CD8-positive, alpha-beta T cell (primary cell): ENCODE measurements at places on chromosomes 7 and 10.

GRCh38 chr7:7848892-7849291, 119.7 kb upstream of the GLCCI1 start:
- DNase-seq = no peak

DNA sequence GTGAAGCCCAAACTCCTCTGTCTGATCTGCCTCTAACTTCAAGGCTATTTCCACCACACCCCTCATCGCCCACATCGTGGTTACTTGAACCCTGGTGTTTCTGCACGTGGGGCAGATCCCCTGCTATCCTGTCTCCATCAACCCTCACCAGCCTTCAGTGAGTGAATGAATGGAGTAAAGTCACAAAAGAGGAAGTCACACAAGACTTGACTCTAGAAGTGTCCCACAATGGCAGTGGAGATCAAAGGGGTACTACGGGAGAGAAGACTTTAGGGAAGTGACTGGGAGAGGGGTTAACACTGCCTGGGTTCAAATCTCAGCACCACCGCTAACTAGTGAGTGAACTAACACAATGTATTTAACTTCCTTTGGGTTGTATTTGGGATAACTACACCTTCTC, 85.9 kb downstream of the COBL start:
- no peak for DNase-seq

DNA sequence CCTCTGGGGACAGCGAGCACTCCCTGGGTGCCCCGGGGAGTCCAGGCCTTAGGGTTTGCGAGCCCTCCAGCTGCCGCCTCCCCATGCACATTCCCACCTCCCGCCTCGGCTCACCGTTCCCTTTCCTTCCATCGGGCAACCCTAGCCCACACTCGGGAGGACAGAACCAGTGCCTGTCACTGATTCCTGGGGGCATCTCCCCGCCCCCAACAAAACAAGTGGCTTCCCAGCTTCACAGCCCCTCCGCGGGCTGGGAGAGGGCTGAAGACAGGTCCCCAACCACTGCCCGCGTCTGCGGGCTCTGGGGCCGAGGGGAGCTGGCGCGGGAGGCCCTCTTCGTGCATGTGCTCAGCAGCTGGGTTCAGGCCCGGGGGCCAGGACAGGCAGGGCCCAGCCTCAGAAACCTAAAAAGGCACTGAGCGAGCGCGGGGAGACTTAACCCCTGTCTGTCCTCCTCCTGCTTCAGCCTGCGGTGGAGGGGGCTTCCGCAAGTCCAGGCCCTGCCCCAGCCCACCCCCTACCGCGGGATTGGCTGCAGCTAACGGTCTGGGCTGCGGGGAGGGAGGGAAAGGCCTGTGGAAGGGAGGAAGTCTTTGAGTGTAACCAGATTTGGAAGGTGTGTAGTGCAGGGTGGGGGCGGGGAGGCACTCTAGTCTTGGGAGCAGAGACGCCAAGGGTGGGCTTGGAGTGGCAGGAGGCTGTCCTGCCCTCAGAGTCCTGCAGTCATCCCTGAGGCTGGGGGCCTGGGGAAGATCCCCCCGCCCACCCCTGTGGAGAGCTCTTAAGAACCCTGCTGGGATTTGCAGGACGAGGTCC, 1.2 kb downstream of the FLNC start:
- DNase-seq = no peak

DNA sequence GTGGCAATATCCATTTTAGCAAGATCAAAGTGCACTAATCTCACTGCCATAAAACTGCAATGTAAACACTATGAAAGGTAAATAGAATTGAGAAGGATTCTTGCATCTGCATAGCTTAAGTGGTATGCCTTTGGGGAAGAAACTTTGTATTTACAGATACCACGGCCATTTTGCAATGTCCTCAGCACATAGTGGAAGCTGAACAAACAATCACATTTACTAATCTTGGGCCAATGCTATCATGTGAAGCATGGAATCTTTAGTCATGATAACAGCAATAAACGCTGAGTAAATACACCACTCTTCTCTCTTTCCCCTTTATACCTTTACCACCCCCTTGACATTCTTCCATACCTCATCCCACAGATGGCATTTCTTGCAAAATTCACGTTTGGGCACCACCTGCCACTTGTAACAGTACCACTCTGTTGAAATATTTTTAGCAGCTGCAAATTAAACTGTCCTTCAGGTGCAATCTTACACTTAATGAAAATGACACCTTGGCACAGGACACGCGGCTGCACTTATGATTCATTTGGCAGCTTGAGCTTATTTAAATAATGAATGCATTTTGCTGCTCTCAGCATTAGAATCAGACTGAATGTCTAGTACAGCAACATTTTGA, 171.8 kb downstream of the SEMA3A start:
- no peak for DNase-seq

GRCh38 chr7:142855114-142855743, 353 bp downstream of the EPHB6 start:
- peak; percentile 25 for DNase-seq

- DNase-seq = no peak
These were observed 317.3 kb downstream of the TCERG1L start for GRCh38 chr10:130994191-130994590.

DNA sequence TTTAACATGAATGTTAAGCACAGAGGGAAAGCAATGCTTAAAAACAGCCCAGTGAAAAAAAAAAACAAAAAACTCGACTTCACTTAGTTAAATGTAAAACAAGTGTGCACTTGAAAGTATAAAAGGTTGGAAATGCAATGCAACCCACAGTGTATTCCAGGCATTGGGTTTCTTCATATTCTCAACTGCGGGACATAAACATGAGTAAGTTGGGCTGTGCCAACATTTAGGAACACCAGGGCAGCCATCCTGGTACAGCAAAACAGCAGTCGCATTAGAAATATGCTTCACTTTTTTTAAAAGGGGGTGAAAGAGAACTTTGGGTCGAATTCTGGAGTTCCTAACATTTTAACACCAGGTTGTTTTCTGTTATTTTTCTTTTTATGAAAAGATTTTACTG, 937 bp downstream of the STEAP1 start:
- DNase-seq = no peak

GRCh38 chr7:154892459-154892858, 110.5 kb downstream of the PAXIP1 start:
- no peak for DNase-seq

GRCh38 chr7:149496642-149497391, 792 bp downstream of the ZNF746 start:
- peak; percentile 72 for DNase-seq

DNA sequence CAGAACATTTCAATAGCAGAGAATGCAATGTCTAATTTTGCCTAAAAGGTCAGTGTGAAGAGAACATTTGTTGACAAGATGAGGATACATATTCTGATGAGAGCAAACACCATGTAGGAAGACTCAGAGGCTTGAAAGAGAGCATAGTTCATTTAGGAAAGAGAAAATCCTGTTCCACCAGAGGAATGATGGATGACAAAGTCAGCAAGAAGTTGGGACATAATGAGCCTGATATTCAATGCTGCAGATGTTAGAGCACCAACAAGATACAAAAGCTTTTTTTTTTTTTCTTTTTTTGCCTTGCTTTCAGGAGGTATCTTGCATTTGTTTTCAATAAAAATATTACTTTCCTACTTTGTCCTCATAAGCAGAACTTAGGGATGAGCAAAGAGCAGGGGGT, 952.0 kb upstream of the C7orf33 start:
- no peak for DNase-seq

DNA sequence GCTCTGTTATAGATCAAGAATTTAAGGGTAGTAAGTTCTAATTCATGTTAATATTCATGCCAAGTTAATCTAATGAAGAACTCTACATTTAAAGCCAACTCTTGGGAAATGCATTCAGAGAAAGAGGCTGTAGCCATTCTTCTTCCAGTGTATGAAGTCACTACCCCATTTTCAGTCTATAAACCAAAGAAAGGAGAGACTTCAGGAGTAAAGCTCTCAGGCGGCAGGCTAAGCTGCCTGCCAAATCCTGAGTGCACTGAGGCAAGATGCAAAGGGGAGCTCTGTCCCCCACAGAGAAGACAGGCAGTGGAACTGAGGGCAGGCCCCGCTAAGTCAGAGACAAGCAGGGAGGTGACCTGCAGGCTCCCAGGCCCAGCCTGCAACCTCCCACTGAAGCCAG, 41.5 kb downstream of the SLIT1 start:
- no peak for DNase-seq

- no peak for DNase-seq
These were observed 66.1 kb downstream of the RBM33 start for GRCh38 chr7:155710530-155710929.

DNA sequence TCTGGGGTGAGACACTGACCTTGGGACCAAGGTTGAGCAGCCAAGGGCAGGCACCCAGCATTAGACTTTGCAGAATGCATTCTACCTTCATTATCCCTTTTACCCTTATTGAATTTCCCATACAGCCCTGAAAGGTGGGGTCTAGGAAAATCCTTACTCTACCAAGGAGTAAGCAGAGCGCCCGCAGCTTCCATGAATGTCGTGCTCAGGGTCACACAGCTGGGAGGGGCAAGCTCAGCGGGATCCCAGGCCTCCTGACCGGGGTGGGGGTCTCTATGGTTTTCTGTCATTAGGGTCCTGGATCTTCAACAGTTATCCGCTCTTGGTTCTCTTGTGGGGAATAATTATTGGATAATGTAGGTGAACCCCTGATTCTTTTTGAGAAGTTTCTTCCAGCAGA, 30.7 kb upstream of the BTBD16 start:
- no peak for DNase-seq

GRCh38 chr10:79335094-79335469, 12.2 kb upstream of the PPIF start:
- DNase-seq = no peak

DNA sequence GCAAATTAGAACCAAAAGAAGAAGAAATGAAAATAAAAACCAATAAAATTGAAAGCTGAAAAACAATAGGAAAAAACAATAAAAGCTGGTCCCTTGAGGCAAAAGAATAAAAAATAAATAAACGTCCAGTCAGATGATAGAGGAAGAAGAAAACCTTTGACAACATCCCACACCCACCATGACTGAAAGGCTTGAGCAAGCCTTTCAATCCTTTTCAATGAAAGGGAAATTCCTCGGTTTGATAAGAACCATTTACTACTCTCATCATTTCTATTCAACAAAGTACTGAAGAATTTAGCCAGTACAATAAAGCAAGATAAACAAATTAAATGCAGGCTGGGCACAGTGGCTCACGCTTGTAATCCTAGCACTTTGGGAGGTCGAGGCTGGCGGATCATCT, 3.8 kb downstream of the SLC25A40 start:
- no peak for DNase-seq

DNA sequence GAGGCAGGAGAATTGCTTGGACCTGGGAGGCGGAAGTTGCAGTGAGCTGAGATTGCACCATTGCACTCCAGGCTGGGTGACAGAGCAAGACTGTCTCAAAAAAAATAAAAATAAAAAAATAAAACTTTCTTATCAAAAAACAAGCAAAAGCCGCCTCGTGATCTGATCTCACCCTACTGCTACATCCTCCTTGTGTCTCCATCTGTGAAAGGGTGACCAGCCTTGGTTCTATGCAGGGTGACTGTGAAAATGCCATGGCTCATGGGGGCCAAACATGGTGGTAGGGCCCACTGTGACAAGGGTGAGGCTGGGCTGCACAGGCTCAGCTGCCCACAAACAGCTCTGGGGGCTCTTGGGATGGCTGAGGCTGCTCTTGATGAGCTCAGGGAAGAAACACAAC, 968 bp upstream of the OPN4 start:
- no peak for DNase-seq

DNA sequence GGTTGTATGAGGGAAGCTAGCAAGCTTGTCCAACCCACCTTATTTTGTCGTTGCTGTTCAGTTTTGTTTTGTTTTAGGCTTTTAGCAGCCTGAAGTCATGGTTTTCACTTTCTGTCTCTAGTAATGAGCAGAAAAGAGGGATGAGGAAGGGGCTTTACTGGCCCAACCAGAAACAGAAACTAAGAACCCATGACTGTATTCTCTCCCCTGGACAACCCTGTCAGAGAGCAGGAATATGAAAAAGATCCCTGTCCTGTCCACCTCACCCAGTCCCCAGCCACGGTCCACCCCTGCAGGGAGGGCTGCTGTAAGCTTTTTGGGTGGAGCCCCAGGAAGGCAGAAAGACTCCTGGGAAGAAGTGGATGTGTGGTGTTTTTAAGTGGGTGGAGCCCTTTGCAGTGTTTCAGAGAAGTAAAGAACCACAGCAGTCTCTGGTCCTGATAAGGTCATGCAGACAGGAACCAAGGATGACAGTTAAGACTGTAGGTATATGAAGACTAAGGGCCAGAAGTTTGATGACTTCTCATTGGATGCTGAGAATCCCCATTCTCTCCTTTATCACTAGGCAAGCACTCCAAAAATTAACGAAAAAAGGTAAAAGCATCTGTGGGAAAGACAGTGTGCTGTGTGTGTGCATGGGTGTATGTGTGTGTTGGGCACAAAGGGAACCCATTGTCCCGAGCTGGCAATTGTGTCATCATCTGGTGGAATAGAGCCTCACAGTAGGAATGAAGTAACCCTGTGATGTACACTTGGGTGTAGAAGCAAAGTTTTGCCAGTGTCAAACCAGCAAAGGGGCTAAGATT, 13.8 kb downstream of the MRPL32 start:
- DNase-seq = no peak

- no peak for DNase-seq
These were observed 192.3 kb upstream of the GLI3 start for GRCh38 chr7:42429339-42429738.

GRCh38 chr10:33193057-33193700, 141.3 kb downstream of the NRP1 start:
- peak; percentile 67 for DNase-seq

GRCh38 chr10:81036257-81036656, 498.6 kb downstream of the SH2D4B start:
- DNase-seq = no peak

DNA sequence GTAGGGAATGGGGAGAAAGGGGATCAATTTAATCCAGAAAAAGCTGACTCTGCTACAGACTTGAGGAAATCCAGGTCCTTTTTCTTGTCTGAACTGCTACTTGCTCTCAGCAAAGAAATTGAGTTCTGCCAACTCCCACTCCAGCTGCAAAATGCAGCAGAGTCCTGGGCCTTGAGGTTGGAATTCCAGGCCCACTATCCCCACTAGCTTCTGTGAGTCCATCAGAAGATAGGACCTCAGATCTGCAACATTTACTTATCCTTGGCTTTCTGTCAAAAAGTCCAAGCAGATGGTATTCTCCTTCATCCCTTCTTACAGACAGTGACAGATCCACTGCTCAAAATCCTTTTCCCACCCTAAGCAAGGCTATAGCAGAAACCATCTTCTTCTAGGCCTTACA, 219.2 kb downstream of the ARHGAP12 start:
- no peak for DNase-seq

DNA sequence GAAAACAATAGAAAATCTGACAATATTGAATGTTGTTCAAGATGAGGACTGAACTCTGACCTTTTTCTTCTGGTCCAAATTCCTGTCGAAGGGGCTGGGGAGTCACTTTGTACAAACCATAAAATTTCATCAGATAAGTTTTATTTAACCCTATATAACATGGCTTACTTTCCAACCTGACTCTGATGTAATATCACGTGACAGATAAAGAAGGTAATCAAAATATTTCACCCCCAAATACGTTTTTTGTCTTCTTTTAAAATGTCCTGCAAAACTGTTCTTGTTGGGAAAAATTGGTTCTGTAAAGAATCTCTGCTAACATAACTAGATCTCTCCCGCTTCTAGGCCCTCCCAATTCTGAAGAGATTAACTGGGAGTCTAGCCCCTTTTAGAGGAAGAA, 90.9 kb upstream of the MDFIC start:
- DNase-seq = no peak

GRCh38 chr7:75849573-75849972, 29.3 kb upstream of the RHBDD2 start:
- DNase-seq = no peak
